Islet precursor cell (in vitro differentiated cells): ENCODE measurements at places on chromosomes 3 and 15.

- DNase-seq: no peak
Measured at GRCh38 chr15:77335298-77335697, 84.6 kb downstream of the PEAK1 start.

DNA sequence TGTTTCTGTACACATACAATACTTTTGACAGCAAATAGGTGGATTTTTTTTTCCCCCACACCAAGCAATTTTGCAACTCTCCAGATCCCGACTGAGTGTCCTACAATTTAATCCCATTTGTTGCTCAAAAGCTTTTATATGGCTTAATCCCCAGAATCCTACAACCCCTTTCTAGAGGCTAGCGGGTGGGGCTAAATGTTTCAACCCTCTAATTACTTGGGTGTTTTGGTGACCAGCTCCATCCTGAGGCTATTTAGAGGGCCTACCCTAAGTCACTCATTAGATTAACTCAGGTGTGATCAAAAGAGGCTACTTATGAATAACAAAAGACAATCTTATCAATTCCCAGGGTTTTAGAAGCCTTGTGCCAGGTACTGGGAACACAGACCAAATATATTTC is 21.0 kb upstream of the FBXL2 start:
- DNase-seq: no peak

GRCh38 chr15:61582092-61582491 is 353.0 kb upstream of the RORA start:
- DNase-seq: no peak

DNA sequence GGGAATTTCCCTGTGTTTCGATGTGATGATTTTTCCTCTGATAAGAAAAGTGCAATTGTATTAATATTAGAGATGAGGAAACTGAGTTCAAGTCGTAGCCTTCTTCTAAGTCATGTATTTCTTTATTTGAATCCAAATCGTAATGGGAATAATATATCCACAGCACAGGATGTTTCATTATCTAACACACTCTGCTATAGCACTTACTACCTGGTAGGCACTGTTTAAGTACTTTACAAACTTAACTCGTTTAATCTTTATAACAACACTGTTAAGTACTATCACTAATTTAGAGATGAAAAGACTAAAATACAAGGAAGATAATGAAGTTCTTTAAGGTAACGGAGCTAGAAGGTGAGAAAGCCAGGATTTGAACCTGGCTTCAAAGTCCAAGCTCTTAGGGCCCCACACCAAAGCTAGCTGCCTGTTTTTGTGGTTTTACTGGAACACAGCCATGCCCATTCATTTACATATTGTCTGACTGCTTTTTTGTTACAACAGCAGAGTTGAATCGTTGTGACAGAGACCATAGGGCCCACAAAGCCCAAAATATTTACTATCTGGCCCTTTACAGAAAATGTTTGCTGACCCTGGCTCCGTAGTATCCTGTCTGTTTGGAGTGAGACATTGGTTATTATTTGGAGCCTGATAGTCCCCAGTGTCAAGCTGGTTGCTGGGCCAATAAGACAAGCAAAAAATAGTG is 9.6 kb upstream of the ATP13A3 start:
- no peak for DNase-seq

- peak; percentile 49 for DNase-seq
Measured at GRCh38 chr15:89783861-89784685, 7.9 kb downstream of the MESP2 start.

DNA sequence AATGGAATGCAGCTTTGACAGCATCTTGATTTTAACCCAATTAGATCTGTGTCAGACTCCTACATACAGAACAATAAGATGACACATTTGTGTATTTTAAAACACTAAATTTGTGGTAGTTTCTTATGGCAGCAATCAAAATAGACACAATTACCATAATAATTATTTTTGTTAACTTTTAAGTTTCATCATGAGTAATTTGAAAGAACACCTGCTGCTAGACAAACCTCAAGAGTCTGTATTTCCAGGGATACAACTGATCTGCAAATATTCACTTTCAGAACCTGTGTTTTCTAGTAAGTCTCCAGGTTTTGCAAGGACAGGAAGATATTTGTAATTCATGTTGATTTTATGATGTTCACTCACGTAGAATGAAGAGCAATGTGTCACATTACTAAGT is 736.8 kb downstream of the DIPK2A start:
- DNase-seq: no peak

DNA sequence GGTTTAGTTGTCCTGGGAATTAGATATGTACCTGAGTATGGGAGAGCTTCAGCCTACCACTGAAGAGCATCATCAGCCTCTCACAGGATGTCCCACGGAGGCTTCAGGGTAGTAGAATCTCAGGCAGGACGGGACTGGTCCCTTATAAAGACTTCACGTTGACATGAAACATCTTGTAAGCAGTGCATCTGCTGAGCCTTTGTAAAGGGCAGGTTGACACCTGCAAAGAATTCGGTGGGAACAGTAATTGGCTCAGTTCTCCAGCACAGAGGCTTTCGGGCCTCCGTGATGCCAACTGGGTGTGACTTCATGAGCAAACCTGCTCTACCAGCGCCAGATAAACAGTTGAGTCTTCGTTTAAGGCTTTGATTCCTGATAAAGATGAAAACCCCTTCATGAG is 26.9 kb upstream of the AVEN start:
- DNase-seq: no peak

- no peak for DNase-seq
Measured at GRCh38 chr15:80931721-80932512, 57.7 kb downstream of the MESD start.

DNA sequence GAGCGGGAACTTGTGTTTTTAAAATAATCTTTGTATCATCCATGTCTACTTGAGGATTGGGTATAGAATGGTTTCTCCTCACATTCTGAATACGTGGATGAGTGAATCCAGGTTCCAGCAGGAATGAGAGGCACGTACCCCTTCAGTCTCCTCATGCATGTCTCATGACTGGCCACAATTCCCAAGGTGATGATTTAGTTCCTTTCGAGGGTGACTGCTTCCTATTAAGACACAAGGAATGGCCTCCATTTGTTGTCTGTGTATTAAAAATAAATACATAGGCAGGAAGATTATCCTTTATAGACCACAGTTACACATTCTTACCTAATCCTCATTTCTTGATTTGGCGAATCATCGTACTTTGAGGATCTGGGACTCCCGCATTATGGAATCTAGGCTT is 217.0 kb upstream of the LRIG1 start:
- no peak for DNase-seq

GRCh38 chr15:23467110-23467600 is 20.1 kb upstream of the GOLGA6L2 start:
- no peak for DNase-seq

DNA sequence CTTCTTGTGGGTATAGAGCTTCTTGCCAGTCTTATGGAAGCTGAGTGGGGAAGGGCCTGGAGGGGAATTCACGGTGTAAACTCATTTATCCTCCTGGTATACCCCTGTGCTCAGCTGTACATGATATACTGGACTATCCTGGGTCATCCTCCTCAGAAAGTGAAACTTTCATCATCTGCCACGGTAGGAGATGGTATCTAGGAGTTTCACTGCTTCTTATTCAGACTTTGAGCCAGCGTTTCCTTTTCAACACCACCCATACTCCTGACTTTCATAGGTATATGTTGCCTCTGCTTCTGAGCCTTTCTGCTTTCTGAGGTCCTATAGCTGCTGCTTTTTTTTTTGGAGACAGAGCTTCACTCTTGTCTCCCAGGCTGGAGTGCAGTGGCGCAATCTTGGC is 15.6 kb downstream of the SENP5 start:
- no peak for DNase-seq

DNA sequence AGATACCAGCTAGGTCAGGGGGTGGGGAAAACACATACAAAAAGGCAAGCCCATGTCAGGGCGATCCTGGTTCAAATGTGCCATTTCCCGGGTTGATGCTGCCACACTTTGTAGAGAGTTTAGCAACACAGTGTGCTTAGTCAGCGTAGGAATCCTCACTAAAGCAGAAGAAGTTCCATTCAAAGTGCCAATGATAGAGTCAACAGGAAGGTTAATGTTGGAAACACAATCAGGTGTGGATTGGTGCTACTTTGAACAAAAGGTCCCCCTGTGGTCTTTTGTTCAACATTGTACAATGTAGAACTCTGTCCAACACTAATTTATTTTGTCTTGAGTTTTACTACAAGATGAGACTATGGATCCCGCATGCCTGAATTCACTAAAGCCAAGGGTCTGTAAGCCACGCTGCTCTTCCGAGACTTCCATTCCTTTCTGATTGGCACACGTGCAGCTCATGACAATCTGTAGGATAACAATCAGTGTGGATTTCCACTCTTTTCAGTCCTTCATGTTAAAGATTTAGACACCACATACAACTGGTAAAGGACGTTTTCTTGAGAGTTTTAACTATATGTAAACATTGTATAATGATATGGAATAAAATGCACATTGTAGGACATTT is 28.9 kb downstream of the TPM1 start:
- peak; percentile 43 for DNase-seq

GRCh38 chr15:61906961-61907752 is 153.1 kb downstream of the VPS13C start:
- no peak for DNase-seq

DNA sequence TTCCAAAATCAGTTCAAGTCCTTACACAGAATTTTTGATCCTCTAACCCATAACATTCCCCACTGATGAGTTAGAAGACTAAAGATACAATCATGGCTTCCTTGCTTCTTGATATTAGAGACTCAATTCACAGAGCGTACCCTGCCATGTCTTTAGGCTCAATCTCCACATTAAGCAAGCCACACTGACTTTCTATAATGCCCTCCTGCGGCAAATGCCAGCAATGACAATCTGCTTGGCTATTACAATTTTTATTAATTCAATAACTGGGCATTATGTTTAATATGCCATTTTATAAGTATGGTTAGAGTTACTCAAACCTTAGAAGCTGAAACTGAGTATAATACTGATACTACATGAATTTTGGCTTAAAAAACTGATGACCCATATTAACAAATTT is 479.7 kb upstream of the NR2F2 start:
- DNase-seq: no peak

DNA sequence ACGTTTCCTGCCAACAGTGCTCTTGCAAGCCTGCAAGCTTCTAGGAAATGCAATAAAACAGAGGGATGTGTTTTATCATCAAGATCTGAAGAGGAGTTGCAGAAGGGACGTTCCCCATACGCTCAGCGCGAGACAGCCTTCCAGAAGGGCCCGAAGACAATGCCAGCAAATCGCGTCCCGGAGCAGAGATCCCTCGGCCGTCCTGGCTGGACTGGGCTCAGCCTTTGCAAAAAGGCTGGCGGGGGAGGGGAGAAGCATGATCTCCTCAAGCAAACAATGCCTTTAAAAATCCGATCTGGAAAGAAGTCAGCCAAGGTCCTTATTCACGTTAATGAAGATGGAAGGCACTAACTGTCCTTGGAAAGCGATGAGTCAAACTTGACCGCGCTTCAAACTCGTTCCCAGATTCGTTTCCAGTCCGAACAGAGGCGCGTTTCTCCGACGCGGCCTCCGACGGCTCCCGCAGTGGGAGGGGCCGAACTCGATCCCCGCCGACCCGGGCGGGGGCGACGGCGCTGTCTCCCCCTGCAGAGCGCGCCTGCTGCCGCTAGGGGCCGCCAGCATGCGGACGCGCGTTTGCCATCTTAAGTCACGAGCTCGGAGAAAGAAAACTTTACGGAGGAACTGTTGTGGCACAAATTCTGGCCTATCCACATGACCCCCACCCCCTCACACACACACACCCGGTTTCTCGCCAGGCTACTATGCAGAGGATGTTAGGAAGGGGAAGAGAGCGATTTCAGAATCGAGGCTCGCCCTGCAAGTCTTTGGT is 5.5 kb downstream of the BCL6 start:
- DNase-seq: peak; percentile 94

GRCh38 chr3:133452641-133453319 is 52.9 kb downstream of the BFSP2 start:
- peak; percentile 93 for DNase-seq

DNA sequence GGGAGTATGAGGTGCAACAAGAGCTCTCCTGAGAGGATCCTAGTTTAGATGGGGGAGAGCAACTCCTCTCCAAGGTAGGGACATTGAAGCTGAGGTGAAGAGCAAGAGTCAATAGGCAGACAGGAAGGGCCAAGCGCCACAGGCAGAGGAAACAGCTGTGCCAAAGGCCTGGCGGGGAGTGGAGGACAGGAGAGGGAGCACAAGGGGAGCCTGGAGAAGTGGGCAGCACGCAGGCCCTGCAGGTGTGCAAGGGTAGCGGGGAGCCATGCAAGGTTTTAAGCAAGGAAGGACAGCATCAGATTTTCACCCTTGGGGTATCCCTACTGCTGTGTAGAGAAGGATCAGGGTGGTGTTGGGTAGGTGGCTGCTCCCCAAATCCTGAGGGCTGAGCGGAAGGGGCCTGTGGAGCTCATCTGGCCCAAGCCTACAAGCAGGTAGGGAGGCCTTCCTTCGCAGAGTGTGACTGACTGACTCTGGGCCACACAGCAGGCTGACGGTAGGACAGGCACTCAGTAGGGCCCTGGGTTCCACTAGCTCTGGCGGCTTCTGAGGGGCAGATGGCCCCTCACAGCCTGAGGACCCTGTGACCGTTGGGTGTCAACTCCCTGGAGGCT is 13.3 kb downstream of the CHST13 start:
- DNase-seq: peak; percentile 38

- DNase-seq: no peak
Measured at GRCh38 chr3:15635121-15635661, 33.6 kb downstream of the BTD start.

DNA sequence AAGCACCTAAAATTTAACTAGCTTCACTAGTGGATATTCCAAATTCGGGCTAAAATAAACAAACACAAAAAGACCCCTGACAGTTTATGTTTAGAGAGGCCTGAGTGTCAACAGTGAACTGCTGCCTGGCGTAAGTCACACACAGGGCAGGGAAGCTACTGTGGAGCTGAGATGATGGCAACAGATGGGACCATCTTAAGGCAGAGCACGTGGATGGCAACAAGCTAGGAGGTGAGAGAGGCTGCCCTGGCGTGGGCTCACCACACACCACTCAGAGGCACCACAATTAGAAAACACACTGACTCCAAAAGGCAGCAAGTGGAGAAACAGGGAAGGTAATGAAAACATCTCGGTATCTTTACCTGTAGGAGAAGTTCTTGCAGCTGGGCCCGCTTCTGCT is 93.3 kb downstream of the ATP1B3 start:
- no peak for DNase-seq

DNA sequence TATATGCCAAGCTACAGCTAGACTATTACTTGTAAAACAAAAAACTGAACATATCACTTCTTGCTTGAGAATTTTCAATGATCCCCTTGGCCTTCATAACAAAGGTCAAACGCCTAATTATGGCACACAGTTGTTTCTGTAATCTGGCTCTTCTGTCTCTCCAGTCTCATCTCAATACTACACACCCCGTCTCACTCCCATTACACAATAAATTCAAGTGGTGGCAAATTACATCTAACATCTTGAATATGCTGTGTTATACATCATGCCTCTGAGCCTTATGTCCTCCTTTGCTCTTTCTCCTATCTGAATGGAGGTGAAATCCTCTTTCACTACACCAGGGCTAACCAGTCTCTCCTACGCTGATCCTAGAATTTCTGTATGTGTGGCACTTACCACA is 140.4 kb downstream of the TBL1XR1 start:
- DNase-seq: no peak
